NT2/D1 (cell line): ENCODE measurements at places on chromosomes 4 and X.

DNA sequence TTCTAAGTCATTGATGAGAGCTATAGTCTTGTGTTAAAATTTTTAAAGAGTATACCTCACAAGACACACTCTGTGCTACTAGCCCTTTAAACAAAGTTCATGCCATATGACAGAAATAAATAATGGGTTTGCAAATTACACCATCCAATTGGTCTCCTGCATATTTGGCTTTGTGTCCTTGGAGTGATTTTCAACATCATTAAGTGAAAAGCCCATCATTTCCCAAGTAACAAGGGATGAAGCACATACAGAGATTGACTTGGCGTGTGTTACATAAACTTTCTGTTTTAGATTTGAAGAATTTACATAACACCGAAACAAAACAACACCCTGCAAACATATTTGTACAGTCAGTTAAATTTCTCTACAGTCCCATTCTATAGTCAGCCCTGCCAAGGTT lies 216.9 kb upstream of the NEIL3 start:
- no peak for DNase-seq

DNA sequence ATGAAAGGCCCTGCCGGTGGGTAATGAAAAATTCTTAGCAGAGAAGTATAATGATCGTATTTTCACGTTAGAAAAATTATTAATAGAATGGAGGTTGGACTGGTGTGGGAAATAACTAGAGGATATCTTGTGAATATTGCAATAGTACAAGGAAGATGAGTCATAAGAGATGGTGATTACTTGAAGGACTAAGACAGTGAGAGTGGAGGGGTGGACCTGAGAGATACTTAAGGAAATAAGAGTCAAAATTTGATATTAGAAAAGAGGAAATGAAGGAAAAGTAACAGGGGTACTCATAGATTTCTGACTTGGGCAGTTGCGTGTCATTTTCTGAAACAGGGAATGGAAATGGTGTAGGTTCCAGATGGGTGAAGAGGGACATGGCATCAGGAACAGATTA lies 1.7 kb upstream of the USP53 start:
- no peak for DNase-seq

- no peak for DNase-seq
Observed at GRCh38 chr4:921830-922331, 10.2 kb downstream of the GAK start.

GRCh38 chr4:126916626-126917140 lies 716.1 kb upstream of the INTU start:
- no peak for DNase-seq

DNA sequence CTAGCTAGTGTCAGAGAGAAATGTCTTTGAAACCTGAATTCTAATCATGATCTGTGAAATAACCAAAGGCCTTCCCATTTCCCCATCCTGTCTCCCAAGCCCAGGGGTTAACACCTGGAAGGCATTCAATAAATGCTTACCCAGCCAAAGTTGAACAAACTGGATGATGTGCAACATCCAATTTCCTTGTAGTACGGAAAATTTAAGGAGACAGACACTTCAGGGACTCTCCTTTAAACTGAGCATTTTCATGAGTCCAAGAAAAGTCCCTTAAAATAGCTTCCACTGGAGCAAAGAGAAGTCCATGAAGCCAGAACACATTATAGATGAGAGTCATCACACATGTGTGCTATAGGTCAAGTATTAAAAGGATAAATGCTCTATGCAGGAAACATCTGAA lies 271.2 kb downstream of the RAB28 start:
- DNase-seq: no peak

- no peak for DNase-seq
Observed at GRCh38 chr4:77877167-77877566, 14.5 kb downstream of the MRPL1 start.

GRCh38 chrX:24528605-24529004 lies 63.5 kb downstream of the PDK3 start:
- peak; percentile 20 for DNase-seq

GRCh38 chr4:38904090-38904666 lies 36.6 kb downstream of the FAM114A1 start:
- DNase-seq: no peak

DNA sequence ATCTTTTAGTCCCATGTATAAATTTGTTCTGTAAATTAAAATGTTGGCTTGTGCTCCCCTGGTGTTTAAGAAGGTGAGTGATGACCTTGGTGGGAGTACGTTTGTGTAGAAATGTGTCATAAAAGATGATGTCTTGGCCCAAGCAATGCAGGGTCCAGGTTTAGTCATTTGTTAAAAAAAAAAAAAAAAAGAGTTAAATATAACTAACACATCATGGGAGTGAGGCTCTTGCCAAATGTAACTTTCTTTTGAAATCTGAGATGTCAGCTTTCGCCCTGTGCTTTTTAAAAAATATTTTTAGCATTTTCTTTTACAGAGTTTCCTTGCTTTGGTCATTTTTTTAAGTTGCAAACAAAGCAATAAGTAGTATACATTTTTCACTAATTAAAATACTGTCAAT lies 135.6 kb downstream of the FBXO8 start:
- no peak for DNase-seq

GRCh38 chrX:37711991-37712390 lies 26.4 kb downstream of the XK start:
- DNase-seq: no peak

GRCh38 chr4:168604496-168605373 lies 107.9 kb downstream of the PALLD start:
- DNase-seq: no peak

GRCh38 chrX:47293106-47293505 lies 60.3 kb downstream of the USP11 start:
- DNase-seq: no peak

GRCh38 chrX:105876658-105877057 lies 54.3 kb downstream of the NRK start:
- DNase-seq: peak; percentile 5
